M059J (cell line): ENCODE measurements at places on chromosomes 16 and 17. TPM values are rescaled to one million over a fixed set of nuclear protein-coding genes. Genes with fewer than 3 reads are reported as not detected.

GRCh38 chr17:39757931-39758873 lies 20.5 kb downstream of the GRB7 start:
- peak; percentile 39 for DNase-seq

- DNase-seq: no peak
Measured at GRCh38 chr17:6346156-6346786, 88.7 kb downstream of the AIPL1 start.

DNA sequence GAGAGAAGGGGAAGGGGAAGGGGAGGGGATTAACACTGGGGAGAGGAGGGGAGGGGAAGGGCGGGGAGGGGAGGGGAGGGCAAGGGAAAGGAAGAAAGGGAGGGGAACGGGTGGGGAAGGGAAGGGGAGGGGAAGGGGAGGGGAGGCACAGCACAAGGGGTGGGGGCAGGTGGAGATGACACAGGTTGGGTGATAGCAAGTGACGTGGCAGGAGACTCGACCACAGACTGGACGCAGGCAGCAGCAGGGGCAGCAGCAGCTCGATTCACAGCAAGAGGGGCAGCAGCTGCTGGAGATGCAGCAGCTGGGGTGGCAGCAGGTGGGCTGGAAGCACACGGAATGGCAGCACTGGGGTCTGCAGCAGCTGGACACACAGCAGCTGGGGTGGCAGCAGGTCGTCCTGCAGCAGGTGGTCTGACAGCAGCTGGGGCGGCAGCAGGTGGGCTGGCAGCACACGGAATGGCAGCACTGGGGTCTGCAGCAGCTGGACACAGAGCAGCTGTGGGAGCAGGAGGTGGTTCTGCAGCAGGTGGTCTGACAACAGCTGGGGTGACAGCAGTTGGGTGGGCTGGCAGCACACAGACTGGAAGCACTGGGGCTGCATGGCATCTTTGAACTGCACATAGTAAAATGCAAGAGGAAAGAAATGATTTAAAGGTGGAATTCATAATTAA lies at the start of gene KRTAP4-16:
Gene KRTAP4-16 (minus strand): TSS at position 624 of the 674 bp plus-strand sequence. CDS start 0 bp downstream, at position 624.
- no peak for DNase-seq

- peak; percentile 80 for DNase-seq
Measured at GRCh38 chr16:1645914-1646525, 32.1 kb upstream of the JPT2 start.

DNA sequence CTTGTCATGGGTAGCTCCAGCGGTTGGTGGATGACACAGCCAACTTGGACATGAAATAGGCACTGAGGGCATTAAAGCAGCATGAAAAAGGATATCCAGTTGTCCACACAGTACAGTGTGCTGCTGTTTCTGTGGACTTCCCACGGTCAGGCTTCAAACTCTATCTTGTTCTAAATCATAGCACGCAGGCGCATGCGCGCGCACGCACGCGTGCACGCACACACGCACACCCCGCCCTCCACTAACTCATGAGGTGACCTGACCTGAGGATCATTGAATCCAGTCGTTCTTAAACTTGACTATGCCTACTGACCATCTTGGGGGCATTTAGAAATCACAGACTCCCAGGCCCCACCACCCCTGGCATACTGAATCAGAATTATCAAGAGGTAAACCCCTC lies 361.4 kb downstream of the CA10 start:
- no peak for DNase-seq

DNA sequence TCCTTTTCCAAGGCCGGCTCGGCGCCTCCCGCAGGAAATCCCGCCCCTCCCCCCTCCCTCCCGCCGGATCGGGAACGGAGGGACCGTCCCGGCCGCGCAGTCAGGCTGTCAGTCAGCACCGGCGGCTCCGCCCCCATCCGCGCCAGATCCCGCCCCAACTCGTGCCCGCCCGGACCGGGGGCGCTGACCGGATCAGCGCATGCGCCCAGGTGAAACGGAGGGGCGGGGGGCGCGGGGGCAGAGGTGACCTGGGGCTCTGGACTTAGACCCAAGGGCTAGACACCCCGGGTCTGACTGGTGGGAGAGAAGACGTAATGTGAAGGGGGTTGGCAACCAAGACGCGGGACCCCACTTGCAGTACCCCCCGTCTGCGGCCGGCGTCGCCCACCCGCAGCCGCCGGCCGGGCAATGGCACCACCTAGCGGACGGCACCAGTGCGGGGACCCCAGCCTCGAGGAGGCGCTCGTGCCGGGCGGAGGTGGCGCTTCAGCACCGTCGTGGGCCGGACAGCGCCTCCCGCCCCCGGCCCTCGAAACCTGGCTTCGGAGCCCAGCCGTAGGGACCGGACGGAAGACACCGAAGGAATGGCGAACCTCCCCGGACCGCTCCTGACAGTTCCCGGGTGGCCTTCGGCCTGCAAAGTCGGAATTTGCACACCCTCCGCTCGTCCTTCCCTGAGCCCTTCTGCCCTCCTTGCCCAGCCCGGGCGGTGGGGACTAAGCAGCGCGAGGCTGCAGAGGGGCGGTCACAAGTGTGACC lies at the start of gene CASKIN2:
Gene CASKIN2 (minus strand): TSS at position 42 of the 759 bp plus-strand sequence. CDS start 1,733 bp downstream, outside the sequence.
- peak; percentile 86 for DNase-seq

GRCh38 chr16:48155926-48156789 lies at the start of gene ABCC12:
ABCC12 (minus strand) TSS chr16:48155993; CDS start chr16:48146424, 9,569 bp downstream.
- DNase-seq: no peak

DNA sequence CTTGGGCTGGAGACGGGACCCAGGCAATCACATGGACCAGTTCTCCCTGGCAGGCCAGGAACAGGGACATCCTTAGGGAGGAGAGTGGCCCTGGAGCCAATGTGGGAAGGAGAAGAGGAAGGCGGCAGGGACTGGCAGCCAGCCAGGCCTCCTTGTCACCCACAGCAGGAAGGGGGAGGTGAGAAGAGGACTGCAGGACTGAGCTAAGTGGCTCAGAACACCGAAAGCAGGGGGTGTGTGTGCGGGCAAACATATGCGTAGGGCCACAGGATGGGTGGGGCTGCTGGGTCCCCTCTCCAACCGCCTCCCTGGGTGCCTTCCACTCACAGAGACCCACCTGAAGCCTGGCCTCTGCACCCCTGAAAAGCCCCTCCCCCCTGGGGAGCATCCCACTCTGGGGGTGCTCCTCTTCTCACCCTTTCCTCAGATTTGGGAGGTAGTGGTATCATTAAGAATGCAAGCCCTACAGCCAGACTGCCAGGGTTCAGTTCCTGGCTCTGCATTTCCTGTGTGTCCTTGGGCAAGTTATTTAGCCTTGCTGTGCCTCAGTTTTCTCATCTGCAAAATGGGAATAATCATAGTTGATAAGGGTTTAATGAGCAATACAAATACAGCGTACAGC lies 8.1 kb downstream of the PNMT start:
- DNase-seq: peak; percentile 42

GRCh38 chr16:16149710-16150116 lies 73.6 kb downstream of the ABCC6 start:
- no peak for DNase-seq

- no peak for DNase-seq
Measured at GRCh38 chr16:17203424-17203823, 267.3 kb downstream of the XYLT1 start.

DNA sequence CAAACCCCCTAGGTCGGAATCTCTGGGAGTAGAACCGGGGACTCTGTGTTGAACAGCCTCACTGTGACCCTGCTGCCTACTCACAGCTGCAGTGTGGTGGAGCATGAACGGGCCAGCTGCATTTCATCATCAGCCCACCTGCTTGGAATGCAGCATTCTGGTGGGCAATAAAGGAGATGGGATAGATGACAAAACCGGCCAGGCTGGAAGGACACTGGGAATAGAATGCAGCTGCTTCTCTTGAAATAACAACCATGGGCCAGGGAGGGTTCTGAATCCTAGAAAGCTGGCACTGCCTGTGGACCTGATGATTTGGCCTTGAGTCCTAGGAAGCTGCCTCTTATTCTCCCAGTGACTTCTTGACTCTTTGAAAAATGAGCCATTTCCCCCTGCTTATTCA lies 23.5 kb downstream of the CFAP97D1 start:
- DNase-seq: no peak

GRCh38 chr16:5635331-5635730 lies 537.7 kb upstream of the EEF2KMT start:
- DNase-seq: no peak

GRCh38 chr16:720990-721764 lies at the start of gene ANTKMT:
ANTKMT (plus strand) TSS chr16:721146; CDS start chr16:721275, 129 bp downstream.
- DNase-seq: peak; percentile 72

CBX2 gene
- total RNA-seq: 3.0 and 4.0 TPM in 2 replicates

GSG1L gene
- not detected in 2 replicates for total RNA-seq

RSAD1 gene
- 9.8 and 14.1 TPM in 2 replicates for total RNA-seq

CA10 gene
- not detected in 2 replicates for total RNA-seq

KRT24 gene
- not detected in 2 replicates for total RNA-seq

CNGB1 gene
- total RNA-seq: not detected in 2 replicates
